Colonic mucosa (tissue), 4 donors: ENCODE measurements at places on chromosomes 3 and 15. TPM values are rescaled to one million over a fixed set of nuclear protein-coding genes. Genes with fewer than 3 reads are reported as not detected.

GRCh38 chr3:160368804-160369203 lies 30.2 kb downstream of the IFT80 start:
- no peaks in the 10 kb centered on the region for H3K27me3 ChIP-seq
- H3K36me3 ChIP-seq: no peaks in the 10 kb centered on the region
- H3K4me3 ChIP-seq: no peak overlapping the region
- DNase-seq: no peak
- no peak overlapping the region for H3K27ac ChIP-seq

DNA sequence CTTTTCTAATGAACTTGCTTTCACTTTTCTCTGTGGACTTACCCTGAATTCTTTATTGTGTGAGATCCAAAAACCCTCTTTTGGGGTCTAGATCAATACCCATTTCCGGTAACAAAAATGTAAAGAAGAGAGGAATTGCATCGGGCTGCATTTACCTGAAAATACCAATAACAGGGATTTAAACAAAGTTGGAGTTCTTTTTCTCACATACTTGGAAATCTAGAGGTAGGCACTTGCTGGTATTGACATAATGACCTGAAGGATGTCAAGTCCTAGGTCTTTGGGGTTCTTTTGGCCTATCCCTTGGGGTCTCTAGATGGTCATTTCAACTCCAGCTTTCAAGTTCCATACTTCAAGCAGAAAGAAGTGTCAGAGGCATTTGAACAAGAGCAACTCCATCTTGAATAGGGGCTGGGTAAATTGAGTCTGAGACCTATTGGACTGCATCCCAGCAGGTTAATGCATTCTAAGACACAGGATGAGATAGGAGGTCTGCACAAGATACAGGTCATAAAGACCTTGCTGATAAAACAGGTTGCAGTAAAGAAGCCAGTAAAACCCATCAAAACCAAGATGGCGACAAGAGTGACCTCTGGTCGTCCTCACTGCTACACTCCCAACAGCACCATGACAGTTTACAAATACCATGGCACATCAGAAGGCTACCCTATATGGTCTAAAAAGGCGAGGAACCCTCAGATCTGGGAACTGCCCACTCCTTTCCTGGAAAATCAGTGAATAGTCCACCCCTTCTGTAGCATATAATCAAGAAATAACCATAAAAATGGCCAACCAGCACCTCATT lies 50.8 kb upstream of the ZNF280D start:
- no peak overlapping the region for H3K4me3 ChIP-seq
- no peak overlapping the region for H3K27ac ChIP-seq
- no peaks in the 10 kb centered on the region for H3K4me1 ChIP-seq
- DNase-seq: no peak

DNA sequence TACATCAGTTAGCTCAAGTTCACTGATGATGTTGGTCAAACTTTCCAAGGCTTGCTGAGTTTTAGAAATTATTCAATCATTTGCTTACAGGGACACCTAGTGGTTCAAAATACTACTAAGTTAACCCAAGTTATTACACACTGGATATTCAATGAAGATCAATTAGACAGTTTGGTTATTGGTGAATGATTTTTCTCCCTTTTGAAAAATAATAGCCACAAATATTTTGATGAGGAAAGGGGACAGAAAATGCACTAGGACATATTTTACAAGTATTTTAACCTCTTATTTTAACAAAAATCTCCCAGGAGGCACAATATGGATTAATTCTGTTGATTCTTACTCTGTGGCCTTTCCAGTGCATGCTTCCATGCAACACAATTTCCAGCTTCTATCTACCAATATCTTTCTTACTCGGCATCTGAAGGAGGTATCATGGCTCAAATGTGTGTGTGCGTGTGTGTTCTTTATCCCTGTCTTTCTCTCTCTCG lies 20.1 kb upstream of the GOLGA6L2 start:
- H3K27ac ChIP-seq: no peak overlapping the region
- DNase-seq: no peak
- no peaks in the 10 kb centered on the region for H3K27me3 ChIP-seq
- no peak overlapping the region for H3K4me3 ChIP-seq

DNA sequence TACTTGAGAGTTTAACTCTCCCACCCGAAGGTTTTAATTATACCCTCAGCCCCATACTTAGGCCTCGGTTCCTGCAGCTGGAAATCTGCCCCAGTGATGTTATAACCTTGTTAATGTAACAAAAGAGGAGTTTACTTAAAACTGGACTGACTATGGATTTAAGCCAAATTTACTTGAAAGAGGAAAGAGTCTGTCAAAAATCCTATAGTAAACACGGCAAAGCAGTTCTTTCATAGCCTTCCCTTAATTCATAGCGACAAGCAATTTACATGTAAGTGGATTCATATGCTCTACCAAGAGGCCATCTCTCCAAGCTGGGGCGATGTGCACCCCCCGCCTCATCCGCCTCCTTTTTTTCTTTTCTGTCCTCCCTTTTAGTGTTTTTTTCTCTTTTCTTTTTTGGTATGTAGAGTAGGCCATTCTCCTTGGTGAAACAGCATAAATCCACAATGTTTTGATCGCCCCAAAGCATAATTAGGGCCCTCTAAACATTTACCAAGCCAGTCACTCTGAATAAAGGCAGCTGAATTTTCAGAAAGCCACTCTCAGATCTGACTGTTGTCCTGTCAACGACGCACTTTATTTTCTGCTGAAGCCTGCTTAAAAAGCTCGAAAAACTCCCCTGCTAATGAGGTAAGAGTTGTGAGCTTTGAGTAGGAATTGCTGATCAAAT lies 373.1 kb upstream of the WNT5A start:
- H3K27ac ChIP-seq: no peak overlapping the region
- no peak overlapping the region for H3K4me3 ChIP-seq
- H3K36me3 ChIP-seq: no peaks in the 10 kb centered on the region
- H3K27me3 ChIP-seq: no peaks in the 10 kb centered on the region

- H3K4me1 ChIP-seq: no peaks in the 10 kb centered on the region
- no peaks in the 10 kb centered on the region for H3K27me3 ChIP-seq
- H3K27ac ChIP-seq: no peak overlapping the region
- no peak overlapping the region for H3K4me3 ChIP-seq
- no peaks in the 10 kb centered on the region for H3K36me3 ChIP-seq
These were observed 47.1 kb downstream of the KLF15 start for GRCh38 chr3:126309861-126310655.

DNA sequence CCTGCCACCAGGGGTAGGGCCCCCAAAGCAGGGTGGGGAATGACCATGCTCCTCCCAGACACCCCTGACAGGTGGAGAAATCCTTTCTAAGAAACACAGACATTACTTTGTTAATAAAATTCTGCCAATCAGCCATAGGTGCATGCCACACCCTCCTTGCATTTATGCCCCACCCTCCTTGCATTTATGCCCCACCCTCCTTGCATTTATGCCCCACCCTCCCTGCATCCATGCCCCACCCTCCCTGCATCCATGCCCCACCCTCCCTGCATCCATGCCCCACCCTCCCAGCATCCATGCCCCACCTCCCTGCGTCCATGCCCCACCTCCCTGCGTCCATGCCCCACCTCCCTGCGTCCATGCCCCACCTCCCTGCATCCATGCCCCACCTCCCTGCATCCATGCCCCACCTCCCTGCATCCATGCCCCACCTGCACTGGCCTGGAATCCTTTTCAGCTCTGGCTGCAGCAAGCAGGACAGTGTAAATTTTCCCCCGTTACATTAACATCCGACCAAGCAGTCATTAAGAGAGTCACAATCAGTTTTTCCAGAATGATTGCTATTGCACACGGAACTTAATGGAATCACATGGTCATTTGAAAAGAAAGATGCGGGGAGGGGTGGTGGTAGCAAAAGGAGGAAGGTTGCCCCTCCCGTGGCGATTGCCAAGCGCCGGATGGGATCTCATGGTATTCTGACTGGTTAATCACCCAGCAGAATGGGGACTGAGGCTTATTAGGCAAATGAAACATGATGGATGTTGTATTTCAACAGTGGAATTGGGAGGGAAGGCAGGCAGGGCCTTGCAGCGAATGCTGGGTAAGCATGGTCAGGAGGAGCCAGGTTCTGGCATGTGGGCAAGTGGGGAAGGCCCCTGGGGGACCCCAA lies 91.2 kb downstream of the TLE3 start:
- no peak overlapping the region for H3K27ac ChIP-seq
- no peak overlapping the region for H3K4me3 ChIP-seq
- H3K27me3 ChIP-seq: no peaks in the 10 kb centered on the region
- H3K4me1 ChIP-seq: no peaks in the 10 kb centered on the region

- H3K36me3 ChIP-seq: no peaks in the 10 kb centered on the region
- no peak for DNase-seq
- H3K4me3 ChIP-seq: no peak overlapping the region
- no peaks in the 10 kb centered on the region for H3K4me1 ChIP-seq
These were observed 131.1 kb downstream of the ROBO2 start for GRCh38 chr3:77171026-77171425.

FURIN gene
- total RNA-seq: 82.5 TPM
